Activated CD8-positive, alpha-beta memory T cell treated with anti-CD3 and anti-CD28 coated beads, Interleukin-2, amount 50 U/mL, for 4 hours (primary cell): ENCODE measurements at places on chromosomes 13 and 19.

GRCh38 chr13:98557937-98558792 is 18.7 kb downstream of the STK24 start:
- DNase-seq: no peak

DNA sequence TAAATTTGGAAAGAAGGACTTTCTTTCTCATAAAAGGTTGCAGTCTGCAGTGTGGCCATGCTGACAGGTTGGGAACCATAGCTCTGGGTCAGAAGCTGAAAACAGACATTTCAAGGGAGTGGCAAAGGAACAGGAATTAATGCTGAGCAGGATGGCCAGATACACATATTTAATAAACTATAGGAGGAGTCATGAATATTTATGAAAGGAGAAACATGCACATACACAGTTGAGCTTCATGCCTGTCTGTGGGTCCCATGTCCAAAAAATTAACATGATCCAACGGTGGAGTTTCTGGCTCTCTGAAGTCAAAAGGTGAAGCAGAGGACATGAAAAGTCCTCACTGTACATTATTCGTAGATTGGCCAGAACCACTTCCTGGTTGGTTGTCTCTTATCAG is 2556.0 kb downstream of the PCDH9 start:
- DNase-seq: no peak

GRCh38 chr13:108322206-108322824 is 52.8 kb downstream of the TNFSF13B start:
- no peak for DNase-seq

DNA sequence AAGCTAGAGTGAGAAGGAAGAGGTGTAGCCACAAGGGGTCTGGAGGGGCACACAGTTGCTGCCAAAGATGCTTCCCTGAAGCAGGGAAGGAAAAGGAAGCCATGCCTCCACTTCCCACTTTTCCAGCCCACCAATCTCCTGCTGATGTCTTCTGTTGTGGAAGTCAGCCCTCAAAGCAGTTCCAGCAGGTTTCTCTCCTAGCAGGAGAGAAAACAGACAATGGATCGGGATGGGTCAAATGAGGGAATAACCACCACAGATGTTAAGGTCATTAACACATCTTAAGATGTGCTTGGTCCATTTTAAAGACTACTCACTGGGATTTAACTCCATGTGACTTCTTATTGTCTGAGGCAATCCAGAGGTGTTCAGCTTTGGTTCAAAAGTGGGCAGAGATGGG is 284.1 kb upstream of the SOX21 start:
- no peak for DNase-seq

DNA sequence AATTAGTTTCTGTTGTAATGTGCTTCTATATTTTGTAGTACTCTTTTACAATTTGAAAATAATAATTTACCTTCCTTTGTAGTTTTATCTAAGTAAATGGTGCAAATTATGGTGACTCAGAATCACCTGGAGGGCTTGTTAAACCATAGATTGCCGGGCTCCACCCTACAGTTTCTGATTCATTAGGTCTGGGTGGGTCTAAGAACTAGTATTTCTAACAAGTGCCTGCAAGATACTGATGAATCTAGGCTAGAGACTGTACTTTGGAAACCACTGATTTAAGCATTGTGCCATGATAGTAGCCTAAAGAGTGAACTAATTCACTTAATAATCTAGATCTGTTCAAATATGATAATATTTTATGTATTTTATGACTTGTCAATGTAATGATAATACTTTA is 437.4 kb upstream of the SPRY2 start:
- no peak for DNase-seq

GRCh38 chr13:51518827-51519226 is 65.4 kb upstream of the WDFY2 start:
- DNase-seq: no peak

- no peak for DNase-seq
Measured at GRCh38 chr13:30529085-30529834, 63.5 kb upstream of the HMGB1 start.

DNA sequence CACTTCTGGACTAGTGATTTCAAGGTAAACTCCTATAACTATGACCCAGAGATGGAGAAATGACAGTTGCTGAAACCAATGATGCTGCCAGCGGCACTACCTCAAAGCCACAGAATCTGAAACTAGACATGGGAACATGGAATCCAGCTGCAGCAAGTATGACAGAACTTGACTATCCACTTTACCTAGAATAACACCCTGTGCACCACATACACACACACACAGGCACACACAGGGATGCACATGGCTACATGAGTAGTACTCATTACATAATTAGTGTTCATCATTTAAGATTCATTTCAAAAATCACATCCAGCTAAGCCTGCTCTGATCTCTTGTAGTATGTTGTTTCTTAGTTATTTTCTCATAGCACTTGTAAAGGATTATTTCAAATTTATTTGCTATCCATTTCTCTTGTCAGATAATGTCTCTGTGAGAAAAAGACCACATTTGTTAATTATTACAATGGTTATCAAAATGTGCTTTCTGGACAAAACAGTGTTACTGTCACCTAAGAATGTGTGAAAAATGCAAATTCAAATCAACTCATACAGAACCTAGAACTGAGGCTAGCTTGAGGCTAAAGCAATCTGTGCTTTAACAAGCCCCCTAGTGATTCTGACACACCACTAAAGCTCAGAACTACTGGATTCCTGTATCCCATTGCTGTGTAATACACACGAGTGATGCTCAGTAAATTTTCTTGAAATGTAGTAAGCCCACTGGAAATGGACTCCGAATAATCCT is 59.4 kb downstream of the WTIP start:
- no peak for DNase-seq

- no peak for DNase-seq
Measured at GRCh38 chr13:39469676-39470075, 133.3 kb downstream of the LHFPL6 start.

- DNase-seq: no peak
Measured at GRCh38 chr19:19137556-19138108, 646 bp downstream of the TMEM161A start.

GRCh38 chr13:109783447-109783814 is 3.0 kb downstream of the IRS2 start:
- DNase-seq: no peak

DNA sequence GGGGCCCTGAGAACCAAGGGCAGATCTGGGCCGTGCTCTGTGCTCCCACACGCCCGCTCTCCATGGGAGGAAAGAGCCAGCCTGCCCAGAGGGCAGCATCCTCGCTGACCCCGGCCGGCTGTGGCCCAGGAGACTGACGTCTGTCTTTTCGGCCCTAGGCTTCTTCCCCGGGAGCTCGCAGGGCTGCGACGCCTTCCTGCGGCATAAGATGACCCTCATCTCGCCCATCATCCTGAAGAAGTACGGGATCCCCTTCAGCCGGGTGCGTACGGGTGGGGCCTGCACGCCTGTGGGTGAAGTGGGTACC is 108.2 kb downstream of the KDM4B start:
- no peak for DNase-seq

GRCh38 chr19:1445185-1445931 is 4.6 kb upstream of the APC2 start:
- DNase-seq: peak; percentile 78

DNA sequence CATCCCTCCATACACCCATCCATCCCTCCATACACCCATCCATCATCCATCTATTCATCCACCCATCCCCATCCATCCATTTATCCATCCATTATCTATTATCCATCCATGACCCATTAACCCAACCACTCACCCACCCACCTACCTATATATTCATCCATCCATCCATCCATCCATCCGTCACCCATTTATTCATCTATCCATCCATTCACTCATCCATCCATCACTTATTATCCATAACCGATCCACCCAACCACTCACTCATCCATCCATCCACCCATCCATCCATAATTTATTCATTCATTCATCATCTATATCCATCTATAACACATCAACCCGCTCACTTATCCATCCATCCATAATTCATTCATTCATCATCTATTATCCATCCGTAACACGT is 28.7 kb upstream of the PTPRS start:
- no peak for DNase-seq

DNA sequence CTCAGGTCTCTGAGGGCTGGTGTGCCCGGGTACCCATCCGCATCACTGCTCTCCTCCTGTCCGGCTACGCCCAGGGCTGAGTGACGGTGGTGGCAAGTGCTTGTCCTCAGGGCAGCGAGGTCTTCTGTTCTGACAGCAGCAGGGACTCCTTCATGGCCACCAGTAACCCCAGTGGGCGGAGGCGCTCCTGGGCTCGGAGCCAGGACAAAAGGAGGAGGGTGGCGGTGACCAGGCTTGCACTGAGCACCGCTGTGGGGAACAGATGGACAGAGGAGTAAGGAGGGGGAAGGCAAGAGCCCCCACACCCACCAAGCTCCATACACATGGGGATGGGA is 5.8 kb downstream of the CD320 start:
- no peak for DNase-seq

GRCh38 chr13:79918620-79919019 is 422.3 kb downstream of the SPRY2 start:
- DNase-seq: no peak

GRCh38 chr19:35986664-35987570 is 8.1 kb upstream of the SDHAF1 start:
- DNase-seq: no peak

GRCh38 chr13:111610081-111610480 is 289.6 kb downstream of the TEX29 start:
- no peak for DNase-seq

GRCh38 chr19:40433391-40434216 is 7.8 kb upstream of the SERTAD1 start:
- DNase-seq: peak; percentile 46

DNA sequence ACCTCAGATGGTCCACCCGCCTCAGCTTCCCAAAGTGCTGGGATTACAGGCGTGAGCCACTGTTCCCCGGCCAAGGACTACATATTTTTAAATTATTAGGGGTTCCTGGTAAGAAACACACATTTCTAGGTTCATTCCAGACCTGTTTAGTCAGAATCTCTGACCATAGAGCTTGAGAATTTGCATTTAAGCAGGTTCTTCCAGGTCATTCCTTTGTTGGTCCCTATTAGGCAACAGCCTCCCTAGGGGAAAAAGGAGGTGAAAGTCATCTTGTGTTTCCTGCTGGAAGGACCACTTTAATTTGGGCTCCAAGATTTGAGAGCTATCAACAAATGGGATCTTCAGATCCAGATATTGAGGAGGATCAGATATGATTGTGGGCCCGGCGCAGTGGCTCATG is 16.3 kb downstream of the S1PR2 start:
- DNase-seq: no peak

- no peak for DNase-seq
Measured at GRCh38 chr13:72508392-72508791, 219.0 kb downstream of the MZT1 start.

DNA sequence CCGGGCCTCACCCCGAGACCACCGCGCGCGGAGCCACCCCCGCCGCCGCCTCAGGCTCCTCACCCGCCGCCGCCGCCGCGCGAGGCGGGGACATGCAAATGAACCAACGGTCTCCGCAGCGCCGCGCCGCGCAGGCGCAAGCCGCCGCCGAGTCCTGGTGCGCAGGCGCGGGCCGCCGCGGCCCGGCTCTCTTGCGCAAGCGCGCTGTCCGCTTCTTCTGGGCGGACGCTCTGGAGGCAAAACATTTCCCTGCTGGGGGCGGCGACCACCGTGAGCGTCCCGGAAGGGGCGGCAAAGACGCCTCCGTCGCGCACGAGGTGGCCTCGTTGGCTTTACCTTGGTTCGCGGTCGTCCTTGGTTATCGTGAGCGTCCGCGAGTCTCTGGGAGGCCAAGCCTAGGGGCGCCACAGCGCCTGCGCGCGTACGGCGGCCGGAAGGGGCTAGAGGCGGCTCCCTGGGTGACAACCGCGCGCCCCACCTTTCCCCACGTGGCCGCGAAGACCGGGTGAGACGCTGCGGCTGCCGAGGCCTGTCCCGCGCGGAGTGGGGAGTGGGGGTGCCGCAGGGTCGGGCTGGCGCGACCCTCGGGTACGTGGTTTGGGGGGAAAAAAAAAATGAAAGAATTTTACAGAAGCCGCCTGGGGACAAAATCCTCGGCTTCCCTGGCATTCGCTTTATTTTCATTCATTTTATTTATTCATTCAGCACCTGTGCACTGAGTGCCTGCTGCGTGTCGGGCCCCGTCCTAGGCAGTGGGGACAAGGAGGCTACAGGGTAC is at the start of the genes ARMC6 and SUGP2:
TSS of gene ARMC6 (plus strand) at position 178 of the 778 bp plus-strand sequence. CDS start 607 bp downstream, outside the sequence.
TSS of gene SUGP2 (minus strand) at position 92 of the 778 bp plus-strand sequence. CDS start 2,446 bp downstream, outside the sequence.
- DNase-seq: peak; percentile 86

- DNase-seq: no peak
Measured at GRCh38 chr19:5826531-5827341, 12.8 kb downstream of the FUT6 start.

GRCh38 chr13:41241626-41242025 is 21.8 kb downstream of the MTRF1 start:
- no peak for DNase-seq

GRCh38 chr13:51453959-51454703 is 1.3 kb upstream of the INTS6 start:
- peak; percentile 38 for DNase-seq

DNA sequence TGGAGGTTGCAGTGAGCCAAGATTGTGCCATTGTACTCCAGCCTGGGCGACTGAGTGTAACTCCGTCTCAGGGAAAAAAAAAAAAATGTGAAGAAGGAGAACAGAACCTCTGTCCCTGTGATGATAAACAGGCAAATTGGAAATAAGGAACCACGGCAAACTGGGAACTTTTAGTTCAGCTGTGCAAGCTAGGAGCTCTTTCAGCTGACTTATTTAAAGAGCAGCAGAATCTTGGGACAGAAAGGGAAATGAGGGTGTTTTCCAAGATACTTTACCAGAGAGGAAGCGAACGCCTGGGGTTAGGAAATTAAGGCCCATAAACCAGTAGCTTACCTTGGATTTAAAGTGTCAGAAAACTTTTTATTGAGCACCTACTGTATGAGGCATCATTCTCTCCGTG is 3.0 kb upstream of the UPF1 start:
- DNase-seq: no peak

- DNase-seq: no peak
Measured at GRCh38 chr19:4444765-4445741, 12.5 kb downstream of the UBXN6 start.

DNA sequence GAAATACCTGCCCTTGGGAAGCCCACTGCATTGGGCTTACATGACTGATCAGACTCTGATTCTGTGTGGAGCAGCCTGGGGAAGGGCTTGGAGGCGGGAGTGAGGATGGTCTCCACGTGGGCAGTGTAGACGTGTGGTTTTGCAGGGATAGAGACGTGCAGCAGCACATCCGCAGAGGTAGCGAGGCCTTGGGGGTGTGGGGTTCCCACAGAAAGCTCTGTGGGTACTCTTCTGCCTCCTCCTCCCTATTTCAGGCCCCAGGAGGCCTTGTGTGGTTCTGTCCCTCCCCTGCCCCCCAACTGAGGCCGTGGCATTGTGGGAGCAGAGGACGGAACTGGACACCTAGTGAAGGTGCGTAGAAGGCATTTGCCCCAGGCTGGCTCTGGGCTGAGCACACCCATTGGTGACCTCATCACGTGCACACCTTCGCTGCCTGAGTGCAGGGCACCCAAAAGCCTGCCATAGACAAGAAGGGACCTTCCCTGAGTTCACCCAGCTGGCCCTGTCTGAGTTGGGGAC is 28.9 kb downstream of the PPP1R37 start:
- no peak for DNase-seq

DNA sequence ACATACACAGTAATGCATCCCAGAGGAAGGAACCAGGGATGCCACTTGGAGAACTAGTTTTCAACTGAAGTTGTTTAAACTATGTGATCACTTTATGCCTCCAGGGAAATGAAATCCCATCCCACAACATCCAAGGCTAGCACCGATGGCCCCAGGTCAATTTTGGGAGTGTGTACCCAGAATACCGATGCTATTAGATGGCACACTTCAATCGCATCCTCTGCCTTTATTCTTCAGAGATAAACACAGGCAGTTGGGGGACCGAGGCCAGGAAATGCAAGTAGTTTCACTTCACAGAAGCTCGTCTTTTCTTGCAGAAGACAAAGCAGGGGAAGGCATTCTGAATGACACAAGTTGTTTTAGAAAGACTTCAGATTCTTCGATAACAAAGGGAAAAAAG is 13.8 kb downstream of the STK24 start:
- DNase-seq: no peak

- DNase-seq: no peak
Measured at GRCh38 chr13:93794197-93794885, 567.7 kb downstream of the GPC6 start.
